ENCODE measurements at places on chromosomes 6 and 20. TPM values are rescaled to one million over a fixed set of nuclear protein-coding genes. Genes with fewer than 3 reads are reported as not detected.

Gene RSPO3
- 1.8 TPM for total RNA-seq

Gene PRND
- 67.7 TPM for total RNA-seq

Gene BEND6
- total RNA-seq, result 0.53 TPM

Gene KIAA0408
- 0.87 TPM for total RNA-seq

Gene LRRN4
- 19.4 TPM for total RNA-seq

Gene OXT
- not detected for total RNA-seq

Gene ESR1
- total RNA-seq, result not detected

Gene C6orf58
- total RNA-seq, result not detected

All from glomerular endothelial cell (primary cell).